ENCODE measurements at places on chromosomes 11 and 22.

DNA sequence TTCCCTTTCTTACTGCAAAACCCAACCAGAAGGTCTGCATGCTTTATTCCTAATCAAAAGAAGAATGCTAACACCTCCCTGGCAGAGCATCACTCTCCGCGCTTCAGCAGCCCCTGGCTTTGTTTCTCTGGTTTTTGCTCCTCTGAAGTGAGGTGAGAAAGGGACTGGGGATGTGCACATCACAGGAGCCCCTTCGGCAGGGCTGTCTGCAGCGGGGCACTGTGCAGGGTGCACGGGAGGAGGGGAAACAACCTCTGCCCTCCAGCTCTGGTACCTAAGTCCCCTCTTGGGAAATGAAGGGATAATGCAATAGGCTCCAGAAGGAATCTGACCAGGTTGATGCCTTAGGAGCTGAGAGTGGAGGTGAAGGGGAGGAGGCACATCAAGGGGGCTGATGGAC, 312.7 kb downstream of the NTM start:
- no peak for DNase-seq

DNA sequence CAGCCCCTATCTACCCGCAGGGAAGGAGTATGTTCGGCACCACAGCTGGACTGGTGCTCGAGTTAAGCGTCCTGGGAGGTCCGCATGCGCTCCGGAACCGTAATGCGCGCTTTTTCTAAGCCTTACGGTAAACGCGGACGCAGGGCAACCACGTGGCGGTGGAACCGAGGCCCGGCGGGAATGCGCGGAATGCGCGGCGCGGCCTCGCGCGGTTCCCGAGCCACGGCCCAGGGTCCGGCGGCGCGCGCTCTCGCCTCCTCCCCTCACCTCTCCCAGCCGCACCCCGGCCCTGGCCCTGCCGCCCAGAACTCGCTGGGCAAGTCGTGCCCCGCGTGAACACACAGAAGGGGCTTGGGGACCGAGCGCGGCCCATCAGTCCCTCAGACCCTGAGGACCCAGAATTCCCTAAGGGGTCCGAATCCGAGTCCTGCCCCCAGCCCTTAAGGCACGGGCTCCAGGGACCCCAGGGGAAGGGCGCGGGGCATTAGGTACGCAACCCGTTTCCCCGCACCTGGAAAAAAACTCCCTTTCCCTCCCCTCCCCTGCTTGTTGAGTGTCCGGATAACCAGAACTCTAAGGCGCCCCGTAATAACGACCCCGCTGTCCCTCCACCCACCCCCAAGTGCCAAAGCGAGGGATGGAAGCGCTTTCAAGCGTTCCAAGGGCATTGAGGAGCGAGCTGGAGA, 4.3 kb upstream of the CCND1 start:
- no peak for DNase-seq

DNA sequence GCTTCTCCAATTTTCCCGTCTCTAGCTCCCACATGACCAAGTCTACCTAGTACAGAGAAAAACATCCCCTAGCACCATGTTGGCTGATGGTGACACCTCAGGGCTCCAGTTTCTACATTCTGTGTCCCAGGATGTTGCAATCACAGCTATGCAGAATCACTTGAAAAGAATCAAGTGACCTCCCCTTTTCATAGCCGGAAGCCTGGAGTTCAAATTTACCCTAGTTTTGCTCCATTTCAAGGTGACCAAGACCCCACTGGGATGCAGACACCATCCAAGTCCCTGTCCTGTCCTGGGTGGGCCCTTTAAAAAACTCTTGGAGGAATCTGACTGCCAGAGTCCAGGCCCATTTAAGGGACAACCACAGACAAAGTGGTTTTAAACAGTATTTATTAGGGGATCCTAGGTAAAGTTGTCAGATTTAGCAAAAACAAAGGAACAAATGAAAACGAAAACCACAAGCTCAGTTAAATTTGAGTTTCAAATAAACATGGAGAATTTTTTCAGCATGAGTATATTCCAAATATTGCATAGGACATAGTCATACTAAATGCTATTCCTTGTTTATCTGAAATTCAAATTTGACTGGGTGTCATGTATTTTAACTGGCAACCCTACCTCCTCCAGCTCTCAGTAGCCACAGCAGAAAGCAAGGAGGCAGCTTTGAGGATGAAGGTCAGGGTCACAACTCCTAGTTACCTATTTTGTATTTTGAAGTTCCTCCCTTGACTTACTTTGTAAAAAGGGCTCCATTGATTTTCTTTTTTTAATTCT, 52.4 kb downstream of the MIAT start:
- no peak for DNase-seq

- DNase-seq: peak; percentile 69
These were observed 1.6 kb downstream of the DIXDC1 start for GRCh38 chr11:111938687-111939160.

- DNase-seq: no peak
These were observed 3.6 kb upstream of the KAT5 start for GRCh38 chr11:65708451-65708850.

DNA sequence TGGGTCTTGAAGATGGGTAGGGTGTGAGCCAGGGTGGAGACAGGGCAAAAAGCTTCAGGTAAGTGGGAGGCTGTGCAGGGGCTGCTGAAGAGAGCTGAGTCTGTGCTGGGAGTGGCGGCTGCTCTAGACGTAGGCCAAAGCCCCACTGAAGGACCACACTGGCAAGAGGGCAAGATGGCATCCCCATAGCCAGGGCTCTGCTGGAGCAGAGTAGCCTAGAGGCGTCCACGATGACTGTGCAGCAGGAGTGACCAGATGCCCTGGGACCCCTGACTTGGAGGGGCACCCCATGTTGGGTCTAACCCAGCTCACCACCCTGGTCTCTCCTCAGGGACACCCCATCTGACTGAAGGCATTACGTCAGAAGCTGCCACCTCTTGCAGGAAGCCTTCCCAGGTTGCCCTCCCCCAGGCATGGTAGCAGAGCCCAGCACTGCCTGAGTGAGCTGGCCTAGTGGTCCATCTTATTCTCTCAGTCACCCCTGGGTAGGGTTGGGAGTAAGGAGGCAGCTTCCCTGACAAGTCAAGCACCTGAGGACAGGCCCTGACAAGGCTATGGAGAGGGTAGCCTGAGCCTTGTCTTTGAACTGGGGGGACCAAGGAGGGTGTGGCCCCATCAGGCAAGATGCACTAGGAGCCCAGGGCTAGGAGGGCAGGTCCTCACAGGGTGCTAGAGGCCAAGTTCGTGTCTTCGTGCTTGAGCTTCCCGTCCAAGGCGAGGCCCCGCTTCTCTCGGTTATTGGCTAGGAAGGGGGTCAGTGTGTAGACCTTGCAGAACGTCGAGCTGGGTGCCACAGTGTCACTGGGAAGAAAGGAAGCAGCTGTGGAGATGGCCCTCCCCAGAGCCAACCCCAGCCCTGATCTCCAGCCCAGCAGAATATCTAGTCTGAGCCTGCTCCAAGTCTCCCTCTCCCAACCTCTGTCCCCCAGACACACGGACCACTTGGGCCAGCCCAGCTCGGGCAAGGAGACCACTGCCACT, 33.1 kb downstream of the TPBGL start:
- no peak for DNase-seq

DNA sequence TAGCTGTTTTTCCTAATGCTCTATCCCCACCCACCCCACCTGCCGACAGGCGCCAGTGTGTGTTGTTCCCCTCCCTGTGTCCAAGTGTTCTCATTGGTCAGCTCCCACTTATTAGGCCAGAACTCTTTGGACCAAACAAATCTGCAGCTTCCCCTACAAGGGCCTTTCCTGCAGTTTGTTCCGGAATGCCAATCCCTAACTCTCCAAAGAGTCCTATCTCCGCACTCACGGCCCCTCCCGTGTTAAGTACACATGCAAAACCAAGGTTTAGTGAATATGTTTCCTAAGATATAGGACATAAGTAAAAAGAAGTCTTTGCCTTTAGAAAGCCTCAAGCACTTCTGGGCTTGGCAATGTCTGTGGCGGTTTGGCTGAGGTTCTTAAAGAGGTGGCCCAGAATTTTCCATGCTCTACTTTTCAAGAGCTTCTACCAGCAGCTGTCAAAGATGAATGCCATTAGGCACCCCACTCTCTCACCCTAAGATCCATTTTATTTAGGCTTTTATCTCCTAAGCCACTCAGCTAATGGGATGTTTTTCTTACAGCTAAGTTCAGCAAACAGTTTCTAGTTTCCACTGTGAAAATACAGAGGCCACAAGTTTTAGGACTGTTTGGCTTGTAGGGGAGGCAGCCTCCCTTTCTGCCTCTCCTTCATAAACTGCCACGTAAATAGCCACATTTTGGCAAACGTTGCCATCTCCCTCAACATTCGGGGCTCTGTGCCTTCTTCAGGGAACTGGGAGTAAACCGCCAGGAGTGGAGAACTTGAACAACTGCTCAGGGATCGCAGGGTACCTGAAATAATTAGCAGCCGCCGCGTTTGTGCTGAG, 1.6 kb downstream of the CD59 start:
- no peak for DNase-seq

GRCh38 chr22:30212363-30212995, 34.1 kb downstream of the LIF start:
- DNase-seq: no peak
